ENCODE measurements at places on chromosomes 11 and 22.
A peak's percentile ranks its signal among the peaks of the same experiment; 100 is the strongest.

DNA sequence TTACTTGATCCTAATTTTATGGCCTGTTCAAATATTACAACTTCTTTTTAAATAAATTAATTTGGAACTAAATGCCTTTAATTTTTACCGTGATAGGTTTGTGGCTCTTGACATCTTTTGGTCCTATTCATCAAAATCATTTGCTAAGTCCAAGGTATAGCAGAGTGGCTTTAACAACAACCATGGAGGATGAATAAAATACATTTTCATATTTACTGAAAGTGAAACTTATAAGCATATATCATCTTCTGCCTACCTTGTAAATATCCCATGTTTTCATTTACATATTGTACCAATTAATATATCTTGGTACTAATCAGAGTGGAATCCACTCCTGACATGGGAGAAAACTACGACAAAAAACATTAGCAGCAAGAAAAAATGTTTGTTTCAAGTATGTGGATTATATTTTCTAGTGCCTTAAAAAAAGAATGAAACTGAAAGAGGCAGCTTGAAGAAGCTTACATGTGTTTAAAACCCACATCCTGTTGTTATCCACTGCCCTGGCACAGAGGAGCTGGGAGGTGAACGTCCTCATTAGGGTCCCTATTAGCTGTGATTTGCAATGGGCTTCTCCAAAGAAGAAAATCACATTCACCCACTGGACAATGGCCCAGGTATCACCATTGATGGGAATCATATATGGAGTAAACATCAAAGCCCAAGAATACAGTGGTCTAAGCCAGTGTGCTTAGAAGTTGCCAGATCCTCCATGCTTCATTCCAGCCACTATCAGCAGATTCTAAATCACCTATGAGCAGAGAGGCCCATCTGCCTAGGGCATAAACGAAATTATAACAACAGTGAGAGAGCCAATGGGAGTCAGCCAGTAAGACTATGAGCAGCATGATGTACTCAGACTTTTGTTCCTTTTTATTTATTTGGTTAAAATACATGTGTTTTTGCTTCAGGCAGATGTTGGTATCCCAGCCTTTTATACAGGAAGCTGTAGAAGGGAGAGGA is 84.7 kb downstream of the MAML2 start:
- no peak for DNase-seq

- DNase-seq: no peak
Measured at GRCh38 chr11:7413961-7414915, 71.1 kb upstream of the OLFML1 start.

- no peak for DNase-seq
Measured at GRCh38 chr22:33851240-33851639, 69.0 kb downstream of the LARGE1 start.

DNA sequence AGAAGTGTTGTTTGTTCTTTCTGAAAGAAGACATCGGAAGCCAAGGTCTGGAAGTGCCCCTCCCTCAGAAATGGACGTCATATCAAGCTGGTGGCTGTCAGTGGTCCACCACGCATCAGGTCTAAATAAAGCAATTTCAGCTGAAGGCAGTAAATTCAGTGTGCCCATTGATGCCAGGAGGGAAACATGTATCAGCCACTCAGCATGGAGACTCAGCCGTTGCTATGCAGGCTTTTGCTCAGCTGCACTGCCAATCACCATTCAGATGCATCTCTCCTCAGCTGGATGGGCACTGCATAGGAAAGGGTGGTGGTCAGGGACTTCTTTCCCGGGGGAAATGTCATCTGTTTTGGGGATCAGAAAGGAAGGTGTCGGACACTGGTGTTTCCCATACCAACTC is 878.2 kb downstream of the NTM start:
- no peak for DNase-seq

DNA sequence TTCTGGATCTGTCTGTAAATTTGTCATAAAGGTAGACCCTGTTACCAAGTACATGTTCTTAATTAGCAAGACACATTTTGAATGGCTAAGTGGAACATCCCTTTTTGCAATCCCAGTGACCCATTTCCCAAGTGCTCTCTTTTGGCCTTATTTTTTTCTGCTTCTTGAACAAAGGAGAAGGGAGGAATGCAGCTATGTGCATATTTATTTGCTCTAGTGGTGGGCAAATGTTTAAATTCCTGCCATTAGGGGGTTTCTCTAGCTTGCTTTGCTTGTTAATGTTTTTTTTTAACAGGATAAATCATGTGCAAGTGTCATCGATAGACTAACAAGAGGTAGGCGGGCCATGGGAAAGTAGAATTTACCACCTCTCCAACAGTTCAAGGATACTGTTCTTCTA is 135.7 kb downstream of the COMMD9 start:
- DNase-seq: no peak

GRCh38 chr11:108886660-108887009 is 221.8 kb downstream of the DDX10 start:
- DNase-seq: no peak

DNA sequence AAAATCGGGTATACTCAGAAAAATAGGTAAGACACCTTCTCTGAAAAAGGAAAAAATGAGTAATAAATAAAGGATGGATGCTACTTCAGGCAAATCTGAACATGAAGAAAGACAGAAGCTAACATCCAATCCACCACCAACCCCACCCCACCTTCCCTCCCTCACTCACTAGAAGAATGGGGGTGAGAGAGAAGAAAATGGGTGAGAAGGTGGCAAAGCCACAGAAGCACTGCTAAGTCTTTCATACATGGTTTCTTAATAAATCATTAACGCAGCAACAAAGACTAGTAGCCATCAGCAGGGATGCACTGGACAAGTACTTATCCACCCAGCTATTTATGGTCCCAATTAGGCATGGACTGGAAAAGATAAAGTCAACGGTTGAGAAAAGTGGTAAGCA is 5.9 kb downstream of the FHIP1B start:
- no peak for DNase-seq

GRCh38 chr11:32003335-32003734 is 87.5 kb upstream of the RCN1 start:
- no peak for DNase-seq

DNA sequence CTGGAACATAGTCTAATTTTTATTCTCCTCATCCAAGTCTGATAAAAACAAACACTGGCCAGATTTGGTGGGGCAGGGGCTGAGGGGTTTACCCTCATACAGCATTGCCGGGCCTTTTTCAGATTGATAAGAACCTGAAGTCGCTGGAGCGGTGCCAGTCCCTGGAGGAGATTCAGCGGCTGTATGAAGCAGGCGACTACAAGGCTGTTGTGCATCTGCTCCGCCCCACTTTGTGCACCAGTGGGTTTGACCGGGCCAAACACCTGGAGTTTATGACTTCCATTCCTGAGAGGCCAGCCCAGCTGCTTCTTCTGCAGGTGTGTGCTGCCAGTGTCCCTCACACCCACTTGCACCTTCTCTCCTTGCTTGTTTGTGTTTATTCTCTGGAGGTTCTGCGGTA is 55.8 kb downstream of the CABIN1 start:
- no peak for DNase-seq

- no peak for DNase-seq
Measured at GRCh38 chr22:18929459-18929858, 6.6 kb downstream of the PRODH start.

- peak; percentile 13 for DNase-seq
Measured at GRCh38 chr11:102551169-102551781, 20.7 kb upstream of the MMP7 start.
